Activated CD4-positive, alpha-beta memory T cell treated with anti-CD3 and anti-CD28 coated beads for 36 hours (primary cell): ENCODE measurements at places on chromosomes 7 and 10. TPM values are rescaled to one million over a fixed set of nuclear protein-coding genes. Genes with fewer than 3 reads are reported as not detected.

- H3K4me3 ChIP-seq = no peak overlapping the region
- H3K27me3 ChIP-seq = no peaks in the 10 kb centered on the region
- H3K4me1 ChIP-seq = peaks cover 36% of the 10 kb centered on the region
- DNase-seq = no peak
- no peaks in the 10 kb centered on the region for H3K36me3 ChIP-seq
- H3K27ac ChIP-seq = no peak overlapping the region
Measured at GRCh38 chr10:109931163-109931562, 7.9 kb upstream of the XPNPEP1 start.

DNA sequence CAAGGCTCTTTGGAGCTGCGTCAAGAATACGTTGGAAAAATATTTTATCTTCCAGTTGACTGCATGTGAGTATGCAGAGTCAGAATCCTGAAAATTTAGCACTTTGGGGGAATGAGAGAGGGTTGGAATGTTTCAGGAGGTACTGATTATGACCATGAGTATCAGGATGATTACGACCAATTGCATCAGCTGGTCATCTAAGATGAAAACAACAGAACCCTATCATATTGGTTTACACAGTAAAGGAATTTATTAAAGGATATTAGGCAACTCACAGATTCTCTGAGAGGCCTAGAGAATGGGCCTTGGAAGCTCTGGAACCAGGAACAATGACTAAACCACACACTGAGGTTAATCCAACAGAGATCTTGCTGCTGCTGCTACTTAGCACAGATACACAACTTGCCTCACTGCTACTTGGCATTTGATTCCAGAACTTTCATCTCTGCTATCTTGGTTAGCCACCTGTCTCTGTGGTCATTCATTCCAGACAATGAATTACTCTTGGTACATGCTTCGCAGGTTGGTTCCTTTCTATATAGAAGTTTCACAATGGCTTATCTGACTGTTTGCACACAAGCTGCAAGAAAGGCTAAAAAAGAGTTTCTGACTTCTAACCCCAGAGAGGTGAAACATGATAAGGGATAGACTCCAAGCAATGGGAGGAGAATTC lies 68.0 kb upstream of the CTTNBP2 start:
- H3K27ac ChIP-seq = no peak overlapping the region
- H3K36me3 ChIP-seq = no peaks in the 10 kb centered on the region
- H3K4me3 ChIP-seq = no peak overlapping the region
- H3K4me1 ChIP-seq = no peaks in the 10 kb centered on the region
- no peak for DNase-seq
- H3K27me3 ChIP-seq = no peaks in the 10 kb centered on the region

DNA sequence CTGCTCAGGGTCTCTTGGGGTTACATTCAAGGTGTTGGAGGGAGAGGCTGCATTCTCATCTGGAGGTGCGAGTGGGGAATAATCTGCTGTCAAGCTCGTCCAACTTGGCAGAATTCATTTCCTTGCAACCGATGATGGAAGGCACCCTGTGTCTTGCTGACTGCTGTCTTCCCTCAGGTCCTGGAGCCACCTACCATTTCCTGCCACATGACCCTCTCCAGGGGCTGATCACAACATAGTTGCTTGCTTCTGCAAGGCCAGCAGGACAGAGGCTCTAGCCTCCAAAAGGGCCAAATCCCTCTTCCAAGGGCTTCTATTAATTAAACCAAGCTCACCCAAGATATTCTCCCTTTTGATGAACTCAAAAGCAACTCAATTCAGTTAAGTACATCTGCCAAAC lies 14.2 kb upstream of the BRI3 start:
- peaks cover 6% of the 10 kb centered on the region for H3K36me3 ChIP-seq
- no peak for DNase-seq
- H3K27ac ChIP-seq = no peak overlapping the region
- H3K4me3 ChIP-seq = no peak overlapping the region

DNA sequence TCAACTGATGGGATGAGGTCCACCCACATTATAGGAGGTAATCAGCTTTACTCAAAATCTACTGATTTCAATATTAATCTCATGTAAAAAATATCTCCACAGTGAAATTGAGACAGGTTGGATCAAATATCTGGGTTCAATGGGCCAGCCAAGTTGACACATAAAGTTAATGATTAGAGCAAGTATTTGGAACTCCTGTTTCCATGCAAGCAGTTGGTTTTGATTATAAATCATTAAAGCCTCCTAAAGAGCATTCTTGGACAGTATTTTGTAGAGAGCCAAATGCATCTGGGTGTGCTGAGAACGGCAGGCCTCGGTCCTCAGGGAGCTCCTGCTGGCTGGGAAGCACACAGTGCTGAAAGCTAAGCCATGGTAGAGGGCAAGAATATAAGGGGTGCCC lies 126.9 kb upstream of the BTBD16 start:
- no peaks in the 10 kb centered on the region for H3K4me1 ChIP-seq
- H3K36me3 ChIP-seq = no peaks in the 10 kb centered on the region
- no peak overlapping the region for H3K27ac ChIP-seq

- peak; percentile 55 for DNase-seq
- H3K27me3 ChIP-seq = peaks cover 2% of the 10 kb centered on the region
- H3K27ac ChIP-seq = no peak overlapping the region
Measured at GRCh38 chr7:96414931-96415292, 93.0 kb upstream of the SLC25A13 start.

The KCNH2 gene
- 0.45 TPM for total RNA-seq
